ENCODE measurements at places on chromosomes 16 and 17.

- DNase-seq, result no peak
Observed at GRCh38 chr17:70187383-70187782, 18.1 kb downstream of the KCNJ2 start.

DNA sequence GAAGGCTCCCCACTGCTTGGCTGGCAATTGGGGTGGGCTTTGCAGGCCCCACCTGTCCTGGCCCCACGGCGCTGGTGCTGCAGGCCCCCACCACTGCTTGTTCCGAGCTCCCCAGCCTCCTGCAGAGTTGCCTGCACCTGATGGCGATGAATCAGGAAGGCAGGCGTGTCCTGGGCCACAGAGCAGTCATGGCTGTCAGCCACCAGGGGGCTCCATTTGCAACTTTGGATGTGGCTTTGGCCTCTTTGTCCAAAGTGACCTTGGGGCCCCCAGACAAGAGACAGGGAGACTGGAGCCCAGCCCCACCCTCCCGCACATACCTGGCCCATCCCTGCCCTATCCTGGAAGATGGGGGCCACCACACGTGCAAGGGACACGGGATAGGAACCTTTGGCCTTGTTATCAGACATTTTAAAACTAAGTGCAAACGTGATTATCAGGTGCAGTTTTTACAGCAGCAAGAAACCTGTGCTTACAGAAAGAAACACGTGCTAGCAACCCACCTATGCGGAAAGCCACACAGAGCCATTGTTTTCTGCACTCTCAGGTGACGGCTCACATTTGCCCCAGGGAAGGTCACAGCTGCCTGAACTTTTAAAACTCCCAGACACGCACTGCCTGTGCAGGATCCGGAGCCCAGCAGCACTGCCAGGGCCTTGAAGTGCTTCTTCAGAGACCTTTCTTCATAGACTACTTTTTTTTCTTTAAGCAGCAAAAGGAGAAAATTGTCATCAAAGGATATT lies at the start of gene DNASE1:
DNASE1 (plus strand) TSS at position 443 of the 743 bp plus-strand sequence. CDS start 683 bp downstream, outside the sequence.
- peak; percentile 54 for DNase-seq

DNA sequence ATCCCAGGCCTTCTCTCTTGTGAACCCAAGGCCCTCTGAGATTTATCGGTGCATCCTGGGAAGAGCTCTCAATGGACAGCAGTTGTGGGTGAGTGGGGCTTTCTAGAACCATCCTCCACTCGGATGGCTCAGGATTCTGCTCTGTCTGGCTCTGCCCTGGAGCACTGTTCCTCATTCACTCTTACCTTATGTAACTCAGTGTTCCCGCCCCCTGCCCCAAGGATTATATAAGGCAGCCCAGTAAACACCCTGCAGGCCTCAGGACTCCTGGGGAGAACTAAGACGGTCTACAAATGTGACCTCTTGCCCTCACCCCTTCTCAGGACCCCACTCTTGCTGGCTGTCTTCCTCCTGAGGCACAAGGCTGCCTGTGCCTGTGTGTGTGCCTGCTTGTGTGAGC lies 3.8 kb downstream of the RPRML start:
- DNase-seq, result no peak

GRCh38 chr16:81179219-81179618 lies 59.3 kb upstream of the BCO1 start:
- no peak for DNase-seq

DNA sequence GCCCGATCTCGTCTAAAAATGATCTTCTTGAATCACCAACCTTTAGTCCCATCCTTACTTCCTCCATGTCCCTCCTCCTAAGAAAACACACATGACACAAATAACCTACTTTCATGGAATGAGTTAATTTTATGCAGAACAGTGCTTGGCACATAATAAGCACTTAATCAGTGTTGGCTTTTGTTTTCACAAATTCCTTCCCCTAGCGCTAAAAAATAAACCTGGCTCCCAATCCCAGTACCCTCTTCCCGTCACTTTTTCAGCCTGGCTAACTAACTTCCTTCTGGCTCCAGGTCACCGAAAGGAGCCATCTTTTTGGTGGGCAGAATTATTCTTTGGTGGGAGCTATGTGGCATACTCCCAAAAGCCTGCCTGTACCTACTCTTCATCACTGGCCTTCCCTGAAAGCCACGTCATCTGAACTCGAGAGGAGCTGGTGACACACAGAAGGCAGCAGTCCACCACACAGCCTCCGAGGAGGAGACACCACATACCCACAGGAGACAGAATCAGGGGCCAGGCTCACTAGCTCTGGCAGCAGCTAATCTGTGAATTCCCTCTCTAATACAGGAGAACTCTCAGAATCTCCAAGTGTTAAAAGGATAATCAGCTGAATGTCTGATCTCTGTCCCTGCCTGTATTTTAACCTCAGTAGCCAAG lies 114.5 kb downstream of the SMG6 start:
- no peak for DNase-seq

- no peak for DNase-seq
Observed at GRCh38 chr17:30579610-30580315, 102.6 kb downstream of the GOSR1 start.

- no peak for DNase-seq
Observed at GRCh38 chr16:4382795-4383357, 11.2 kb downstream of the VASN start.

- DNase-seq, result no peak
Observed at GRCh38 chr17:56902348-56902747, 11.5 kb downstream of the TRIM25 start.

GRCh38 chr17:31481783-31482081 lies 90.3 kb downstream of the RAB11FIP4 start:
- no peak for DNase-seq

DNA sequence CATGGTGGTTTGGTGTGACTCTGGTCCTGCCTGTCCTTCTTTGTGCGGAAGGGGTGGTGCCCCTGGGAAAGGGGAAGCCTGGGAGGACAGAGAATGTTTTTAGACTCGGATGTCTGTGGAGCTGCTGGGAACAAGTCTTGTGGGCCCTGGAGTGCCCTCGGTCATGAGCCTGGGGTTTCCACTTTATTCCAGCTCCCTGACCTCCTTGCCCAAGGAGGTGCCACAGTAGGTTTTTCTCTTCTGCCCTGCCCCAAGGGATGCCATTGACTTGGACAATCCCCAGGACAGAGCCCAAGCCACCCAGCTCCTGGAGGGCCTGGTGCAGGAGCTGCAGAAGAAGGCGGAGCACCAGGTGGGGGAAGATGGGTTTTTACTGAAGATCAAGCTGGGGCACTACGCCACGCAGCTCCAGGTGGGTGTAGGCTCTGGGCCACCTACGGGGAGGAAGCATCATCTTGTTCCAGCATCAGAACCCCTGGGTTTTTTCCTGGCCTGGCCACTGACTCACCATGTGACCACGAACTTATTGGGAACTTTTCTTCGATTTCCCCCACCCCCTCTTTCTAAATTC lies 1.4 kb downstream of the STAT5A start:
- DNase-seq, result peak; percentile 55

- DNase-seq, result no peak
Observed at GRCh38 chr16:52546291-52547003, 496 bp downstream of the TOX3 start.

GRCh38 chr17:34874478-34874877 lies 86.8 kb downstream of the CCT6B start:
- DNase-seq, result no peak

DNA sequence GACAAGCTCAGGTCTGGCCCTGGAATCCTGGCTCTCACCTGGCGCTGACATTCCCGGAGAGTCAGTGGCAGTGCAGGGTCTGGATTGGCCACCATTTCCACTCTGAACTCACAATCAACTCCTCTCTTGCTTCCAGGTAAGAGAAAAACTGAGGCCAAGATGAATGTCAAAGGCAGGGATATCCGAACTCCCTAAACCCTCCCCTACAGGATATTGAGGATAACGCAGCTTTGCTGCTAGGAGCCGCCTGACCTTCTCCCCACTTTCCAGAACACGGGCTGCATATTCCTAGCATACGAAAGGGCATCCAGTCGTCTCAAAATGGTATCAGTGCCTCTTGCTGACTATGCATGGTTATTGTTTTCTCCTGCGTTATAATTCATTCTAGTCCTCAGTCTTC lies 473.4 kb downstream of the SOX9 start:
- DNase-seq, result no peak

DNA sequence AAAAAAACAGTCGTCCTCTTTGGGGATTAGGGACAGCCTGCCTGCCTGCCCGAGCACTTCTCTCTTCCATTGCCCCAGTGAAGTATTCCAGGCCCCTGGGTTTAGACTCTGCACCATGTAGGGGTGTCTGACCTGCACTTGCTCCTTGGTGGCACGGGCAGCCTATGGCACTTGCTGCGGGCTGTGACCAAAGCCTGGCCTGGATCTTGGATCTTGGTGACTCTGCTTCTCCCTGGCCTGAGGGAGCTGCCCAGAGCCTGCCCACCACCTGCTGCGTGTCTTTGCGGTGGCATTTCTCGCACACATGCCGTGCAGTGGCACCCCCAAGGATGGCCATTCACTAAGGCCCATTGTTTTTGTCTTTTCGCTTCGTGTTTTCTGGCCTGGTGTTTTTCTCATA lies 6.1 kb upstream of the STH start:
- no peak for DNase-seq

GRCh38 chr17:45656527-45657181 lies 127.5 kb upstream of the CRHR1 start:
- no peak for DNase-seq

DNA sequence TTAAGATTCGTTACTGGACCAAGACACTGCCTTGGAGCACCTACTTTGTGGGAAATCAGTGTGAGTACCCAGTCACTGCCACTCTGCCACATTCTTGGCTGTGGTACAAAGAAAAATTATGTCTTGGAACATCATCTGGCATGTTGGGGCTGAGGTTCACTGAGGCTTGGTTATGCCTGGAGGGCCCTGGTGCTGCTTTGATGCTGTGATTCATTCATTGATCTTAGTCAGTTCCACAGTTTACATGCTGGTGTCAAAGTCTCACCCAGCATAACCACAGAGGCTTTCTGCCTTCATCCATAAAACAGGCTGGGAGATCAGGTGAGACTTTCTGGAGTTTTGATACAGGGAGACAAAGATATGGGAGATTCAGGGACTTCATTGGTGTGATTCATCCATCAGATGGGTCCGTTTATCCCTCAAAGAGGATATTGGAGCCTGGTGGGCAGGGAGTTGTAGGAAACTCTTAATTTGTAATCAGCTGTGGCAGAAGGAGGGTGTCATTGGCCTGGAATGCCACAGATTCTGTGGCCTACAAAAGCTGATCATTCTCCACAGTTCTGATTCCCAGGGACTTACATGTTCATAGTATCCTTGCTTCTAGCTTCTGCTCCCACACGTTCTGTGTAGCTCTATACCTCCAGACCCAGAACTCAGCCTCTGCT lies 322.5 kb downstream of the PMP22 start:
- no peak for DNase-seq

DNA sequence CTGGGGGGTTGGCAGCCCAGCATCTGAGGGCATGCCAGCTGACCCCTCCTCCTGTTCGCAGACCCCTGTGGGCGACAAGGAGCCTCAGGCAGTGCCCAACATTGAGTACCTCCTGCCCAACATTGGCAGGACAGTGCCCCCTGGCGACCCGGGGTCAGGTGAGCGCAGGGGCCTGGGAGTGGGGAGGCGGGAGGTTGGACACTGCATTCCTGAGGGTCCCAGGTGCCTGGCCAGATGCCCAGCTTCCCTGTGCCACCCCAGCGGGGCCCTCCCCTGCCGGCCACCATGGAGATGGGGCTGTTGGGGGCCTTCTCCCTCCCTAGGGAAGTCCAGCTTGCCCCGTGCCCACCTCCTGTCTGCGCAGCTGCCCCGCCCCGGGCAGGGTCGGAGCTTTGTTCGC lies 70.1 kb downstream of the ARHGAP23 start:
- DNase-seq, result no peak

GRCh38 chr16:74277974-74278373 lies 18.6 kb upstream of the PSMD7 start:
- DNase-seq, result no peak

DNA sequence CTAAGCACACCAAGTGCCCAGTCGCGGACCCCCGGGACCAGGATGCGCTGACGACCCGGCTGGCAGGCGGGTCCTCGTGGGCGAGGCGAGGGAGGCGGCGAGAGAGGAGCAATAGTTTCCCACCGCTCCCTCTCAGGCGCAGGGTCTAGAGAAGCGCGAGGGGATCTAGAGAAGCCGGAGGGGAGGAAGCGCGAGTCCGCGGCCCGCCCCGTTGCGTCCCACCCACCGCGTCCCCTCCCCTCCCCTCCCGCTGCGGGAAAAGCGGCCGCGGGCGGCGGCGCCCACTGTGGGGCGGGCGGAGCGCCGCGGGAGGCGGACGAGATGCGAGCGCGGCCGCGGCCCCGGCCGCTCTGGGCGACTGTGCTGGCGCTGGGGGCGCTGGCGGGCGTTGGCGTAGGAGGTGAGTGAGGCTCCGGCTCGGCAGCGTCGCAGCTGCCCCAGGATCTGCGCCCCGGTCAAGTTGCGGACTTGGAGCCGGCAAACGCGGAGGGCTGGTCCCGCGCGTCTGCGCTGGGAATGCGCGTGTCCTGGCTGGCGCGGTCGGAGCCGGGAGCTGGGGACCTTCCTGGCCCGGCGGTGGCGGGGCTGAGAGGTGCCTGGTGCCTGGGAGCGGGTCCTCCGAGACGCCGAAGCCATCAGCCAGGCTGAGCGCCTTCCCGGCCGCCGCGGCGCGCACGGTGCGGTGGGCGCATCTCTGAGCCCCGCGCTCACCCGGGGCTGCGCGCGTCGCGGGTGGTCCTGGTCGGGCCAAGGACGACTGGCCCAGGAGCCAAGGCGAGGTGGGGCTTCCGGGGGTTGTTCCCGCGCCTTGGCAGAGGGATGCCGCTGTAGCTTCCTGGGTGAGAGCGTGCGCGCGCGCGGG lies at the start of gene ITGB3:
ITGB3 (plus strand) TSS at position 287 of the 862 bp plus-strand sequence; CDS start at position 322, 35 bp downstream.
- DNase-seq, result peak; percentile 57

DNA sequence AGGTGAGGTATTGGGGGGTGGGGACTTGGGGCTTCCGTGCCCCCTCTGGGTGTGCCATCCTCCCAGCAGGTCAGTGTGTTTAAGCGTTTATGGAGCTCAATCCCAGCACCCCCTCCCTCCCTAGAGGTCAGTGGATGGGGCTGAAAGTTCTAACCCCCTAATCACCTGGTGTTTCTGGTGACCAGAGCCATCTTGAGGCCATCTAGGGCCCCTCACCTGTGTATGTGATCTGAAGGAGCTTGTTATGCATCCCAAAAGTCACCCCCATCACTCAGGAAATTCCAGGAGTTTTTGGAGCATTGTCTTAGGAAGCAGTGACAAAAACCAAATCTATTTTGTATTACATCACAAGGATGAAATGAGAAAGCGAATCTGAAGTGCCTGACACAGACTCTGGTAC lies 67.8 kb upstream of the NOL11 start:
- no peak for DNase-seq

DNA sequence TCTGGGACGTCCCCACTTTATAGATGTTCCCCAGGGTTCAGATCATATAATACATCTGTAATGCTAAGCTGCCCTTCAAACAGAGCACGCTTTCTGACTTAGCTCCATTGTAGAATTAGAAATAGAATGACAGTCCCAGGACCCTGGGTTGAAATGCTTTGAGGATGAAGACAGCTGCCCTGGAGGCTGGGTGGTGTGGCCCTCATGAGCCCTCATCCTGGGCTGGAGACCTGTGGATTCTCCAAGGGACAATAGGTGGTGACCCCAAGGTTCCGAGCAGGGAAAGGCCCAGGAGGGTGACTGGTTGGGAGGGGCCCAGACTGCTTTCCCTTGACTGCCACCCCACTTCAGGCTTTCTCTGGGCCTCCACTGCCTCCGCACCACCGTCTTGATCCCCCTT lies 59.0 kb downstream of the CRISPLD2 start:
- no peak for DNase-seq

- DNase-seq, result no peak
Observed at GRCh38 chr17:49588726-49589576, 13.3 kb downstream of the NXPH3 start.

- DNase-seq, result no peak
Observed at GRCh38 chr16:31397096-31397660, 4.0 kb downstream of the ITGAD start.
